ENCODE measurements at places on chromosomes 12 and 14.
A peak's percentile ranks its signal among the peaks of the same experiment; 100 is the strongest.

- no peak for DNase-seq
These were observed 235.5 kb downstream of the TMEM121 start for GRCh38 chr14:105761842-105762241.

DNA sequence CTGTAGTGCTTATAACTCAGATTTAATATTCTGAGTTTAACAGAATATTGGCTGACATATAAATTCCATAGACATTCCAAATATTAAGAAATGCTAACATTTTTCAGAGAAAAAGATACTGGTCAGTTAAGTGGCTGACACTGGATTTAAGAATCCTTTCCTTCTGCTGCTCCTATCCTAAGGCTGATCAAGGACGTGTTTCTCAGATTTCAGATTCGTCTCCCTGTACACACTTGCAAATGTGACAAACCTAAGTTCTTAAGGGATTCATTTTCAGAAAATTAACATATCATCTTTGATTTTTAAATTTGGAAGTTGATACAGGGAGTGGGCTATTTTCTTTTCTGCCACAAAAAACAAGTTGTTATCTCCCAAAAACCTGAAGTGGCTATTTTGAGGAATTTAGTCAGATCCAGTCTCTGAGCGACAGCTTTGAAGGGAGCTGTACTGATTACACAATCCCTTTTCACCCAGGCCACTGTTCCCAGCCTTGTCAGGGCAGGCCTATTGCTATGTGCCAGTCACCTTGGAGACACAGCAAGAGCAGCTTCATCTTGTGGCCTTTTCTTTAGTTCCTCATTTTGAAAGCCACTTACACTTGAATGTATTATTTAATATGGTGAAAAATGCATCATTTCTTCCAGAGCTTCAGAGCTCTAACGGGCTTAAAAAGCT is 370.6 kb downstream of the KCNH5 start:
- DNase-seq: no peak

DNA sequence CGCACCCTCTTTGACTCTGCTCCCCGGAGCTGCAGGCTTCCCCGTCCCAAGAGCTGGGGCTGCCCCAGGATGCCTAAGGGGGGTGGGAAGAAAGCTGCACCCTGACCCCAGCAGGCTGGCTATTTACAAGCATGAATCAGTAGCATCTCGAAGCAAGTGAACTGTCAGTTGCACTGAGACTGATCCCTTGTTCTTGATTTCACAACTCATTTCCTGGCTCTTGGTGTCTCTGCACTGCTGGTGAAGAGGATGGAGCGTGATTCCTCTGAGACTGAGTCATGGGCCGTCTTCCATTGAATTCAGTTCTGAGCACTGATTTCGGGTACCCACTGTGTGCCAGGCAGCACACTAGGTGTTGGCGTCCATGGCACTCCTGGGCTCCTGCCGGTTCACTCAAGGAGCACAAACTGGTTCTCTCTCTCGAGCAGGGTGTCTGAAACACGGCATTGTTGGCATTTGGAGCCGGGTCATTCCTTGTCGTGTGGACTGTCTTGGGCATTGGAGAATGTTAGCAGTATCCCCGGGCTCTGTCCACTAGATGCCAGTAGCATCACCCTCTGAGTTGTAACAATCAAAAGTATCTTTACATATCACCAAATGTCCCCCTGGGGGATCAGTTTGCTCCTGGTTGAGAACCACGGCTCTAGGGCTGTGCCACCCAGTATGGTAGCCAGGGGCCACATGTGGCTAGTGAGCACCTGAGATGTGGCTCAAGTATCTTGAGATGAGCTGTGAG is 86.9 kb downstream of the RIN3 start:
- DNase-seq: peak; percentile 75

GRCh38 chr12:93766796-93767523 is 89.8 kb downstream of the CRADD start:
- peak; percentile 82 for DNase-seq

GRCh38 chr12:49636979-49637755 is 13.8 kb downstream of the PRPF40B start:
- peak; percentile 68 for DNase-seq

DNA sequence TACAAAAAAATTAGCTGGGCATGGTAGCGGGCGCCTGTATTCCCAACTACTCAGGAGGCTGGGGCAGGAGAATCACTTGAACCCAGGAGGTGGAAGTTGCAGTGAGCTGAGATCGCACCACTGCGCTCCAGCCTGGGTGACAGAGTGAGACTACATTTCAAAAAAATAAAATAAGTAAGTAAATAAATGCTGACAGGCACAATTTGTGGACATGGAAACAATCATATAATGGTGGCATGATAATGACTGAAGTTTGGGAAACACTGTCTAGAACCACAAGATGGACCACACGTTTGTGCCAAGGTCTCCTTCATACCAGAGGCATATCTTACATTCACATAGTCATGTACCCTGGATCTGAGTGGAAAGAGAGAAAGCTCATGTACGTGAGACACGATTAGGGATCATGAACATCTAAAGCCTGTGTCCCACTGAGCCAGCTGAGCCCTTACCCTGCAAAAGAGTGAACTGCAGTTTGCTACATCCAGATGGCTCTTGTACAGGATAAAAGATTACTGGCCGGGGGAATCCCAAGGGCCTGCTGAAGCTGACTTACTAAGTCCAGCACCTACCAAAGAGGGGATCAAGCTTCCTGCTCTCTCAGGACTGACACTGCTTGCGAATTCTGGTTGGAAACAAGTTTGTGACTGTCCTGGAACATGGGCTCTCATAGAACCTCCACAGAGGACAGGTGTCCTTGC is 62.9 kb downstream of the TRAFD1 start:
- no peak for DNase-seq

- DNase-seq: no peak
These were observed 108.1 kb downstream of the MGAT4C start for GRCh38 chr12:86148071-86148470.

GRCh38 chr14:95514131-95515079 is 2.0 kb downstream of the SYNE3 start:
- DNase-seq: no peak

DNA sequence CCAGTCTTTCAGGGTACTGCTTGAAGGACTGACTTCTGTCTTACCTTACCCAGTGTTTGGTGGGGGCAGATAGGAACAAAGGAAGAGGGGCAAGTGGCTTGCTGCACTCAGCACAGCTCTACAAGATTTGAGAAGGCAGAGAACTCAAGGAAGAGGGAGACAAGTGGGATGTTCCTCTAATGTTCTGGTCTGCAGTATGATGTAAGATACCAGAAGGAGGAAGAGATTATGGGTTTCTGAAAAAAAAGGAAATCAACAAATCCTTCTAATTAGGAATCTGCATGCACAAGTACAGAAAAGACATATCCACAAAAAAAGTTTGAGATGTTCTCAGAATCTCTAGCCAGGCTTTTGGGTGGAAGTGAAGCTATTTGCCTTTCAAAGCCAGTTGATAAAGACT is 37.1 kb downstream of the USP15 start:
- DNase-seq: no peak

- no peak for DNase-seq
These were observed 388.5 kb upstream of the MIS18BP1 start for GRCh38 chr14:45641541-45641940.

DNA sequence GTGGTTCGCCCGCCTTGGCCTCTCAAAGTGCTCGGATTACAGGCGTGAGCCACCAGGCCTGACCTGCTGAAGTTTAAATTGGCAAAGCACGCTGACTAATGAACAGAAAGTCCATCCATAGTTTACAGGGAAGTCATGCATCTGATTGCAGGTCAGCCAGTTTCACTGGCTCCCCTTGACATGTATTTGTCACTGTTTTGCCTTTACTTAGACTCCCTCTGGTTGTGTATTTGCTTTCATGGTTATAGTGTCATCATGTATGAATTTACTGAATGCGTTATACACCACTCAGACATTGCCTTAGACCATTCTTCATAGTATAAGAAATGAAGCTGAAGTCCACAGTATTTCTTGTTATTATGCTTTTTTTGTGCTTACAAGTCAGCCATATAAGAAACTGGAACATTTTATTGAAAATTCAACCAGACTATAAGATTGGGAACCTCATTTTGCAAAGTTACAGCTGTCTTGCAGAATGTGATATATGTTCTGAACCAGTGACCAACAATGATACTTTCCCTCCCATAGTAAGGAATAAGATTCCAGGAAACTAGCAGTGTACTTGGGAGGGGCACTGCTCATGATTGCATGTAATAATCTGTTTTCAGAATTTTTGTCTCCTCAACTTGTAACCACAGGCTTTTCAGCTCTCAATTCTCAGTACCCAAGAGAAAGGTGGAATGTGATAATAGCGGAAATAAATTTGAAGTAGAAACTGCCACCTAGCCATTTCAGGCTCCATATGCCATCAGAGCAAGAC is 51.9 kb upstream of the ATF7IP start:
- peak; percentile 1 for DNase-seq

GRCh38 chr14:49892301-49892635 is 614 bp upstream of the ARF6 start:
- DNase-seq: peak; percentile 79

GRCh38 chr14:64544607-64545312 is 4.2 kb downstream of the HSPA2 start:
- no peak for DNase-seq

- DNase-seq: no peak
These were observed 143.4 kb downstream of the CHST11 start for GRCh38 chr12:104600036-104600712.

DNA sequence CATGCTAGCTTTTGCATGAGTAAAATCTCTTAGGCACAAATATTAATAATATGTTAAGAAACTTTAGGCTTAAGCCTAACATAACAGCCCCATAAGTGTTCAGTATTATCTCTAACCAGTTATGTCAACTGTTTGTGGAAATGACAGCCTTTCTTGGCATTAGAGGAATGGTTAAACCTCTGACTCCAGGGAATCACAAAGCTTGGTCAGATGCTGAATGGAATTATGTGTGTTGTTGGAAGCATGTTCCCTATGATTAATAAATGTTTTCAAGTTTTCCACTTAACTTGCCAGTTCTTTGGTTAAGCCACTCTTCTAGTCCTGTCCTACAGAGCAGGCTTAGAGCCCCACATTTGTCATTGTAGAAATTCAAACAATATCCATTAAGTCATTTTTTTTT is 17.0 kb downstream of the PSEN1 start:
- DNase-seq: peak; percentile 79

DNA sequence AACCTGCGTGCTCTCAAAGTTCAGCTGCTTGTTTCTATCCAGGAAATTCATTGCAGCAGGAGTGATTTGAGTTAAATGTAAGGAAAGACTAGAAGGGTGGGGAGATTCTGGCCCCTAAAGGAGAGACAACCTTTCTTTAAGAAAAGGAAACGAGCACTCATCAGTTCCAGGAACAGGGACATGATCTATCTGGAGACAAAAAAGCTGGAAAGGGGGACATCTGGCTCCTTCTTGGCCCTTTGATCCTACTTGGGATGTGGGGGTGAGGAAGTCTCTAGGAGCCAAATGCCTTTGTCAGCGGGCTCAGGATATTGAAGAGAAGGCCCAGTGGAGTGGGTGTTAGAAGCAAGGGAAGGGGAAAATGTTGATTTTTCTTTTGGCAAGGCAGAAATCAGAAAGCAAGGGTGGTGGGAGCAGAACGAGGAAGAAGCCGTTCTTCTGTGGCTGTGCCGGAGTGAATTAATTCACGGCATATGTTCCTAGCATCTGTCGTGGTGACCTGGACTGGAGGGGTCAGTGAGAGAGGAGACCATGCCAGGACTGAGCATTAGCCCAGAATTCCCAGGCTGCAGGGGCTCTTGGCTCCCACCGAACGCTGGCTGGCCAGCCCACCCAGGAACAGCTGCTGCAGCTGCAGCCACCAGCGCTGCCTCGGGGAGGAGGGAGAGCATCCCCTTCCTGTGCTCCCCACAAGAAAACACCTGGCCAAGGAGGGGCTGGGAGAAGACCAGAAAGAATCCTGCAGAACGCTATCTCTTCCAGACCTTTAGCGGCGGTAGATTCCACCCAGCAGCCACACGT is 62.8 kb upstream of the GPATCH2L start:
- DNase-seq: no peak

DNA sequence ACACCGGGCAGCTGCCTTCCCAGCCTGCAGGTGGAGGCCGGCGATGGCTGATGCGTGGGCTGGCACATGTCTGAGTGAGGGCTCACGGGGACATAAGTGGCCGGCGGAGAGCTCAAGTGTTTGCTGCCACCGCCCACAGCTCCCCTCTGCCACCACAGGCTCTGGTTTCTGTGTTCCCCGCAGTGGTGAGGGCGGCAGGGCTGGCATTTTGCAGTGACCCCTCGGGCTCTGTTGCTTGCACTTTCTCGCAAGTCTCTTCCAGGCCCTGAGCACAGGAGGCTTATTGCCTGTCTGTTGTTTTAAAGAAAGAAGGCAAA is 271.0 kb upstream of the RTL1 start:
- no peak for DNase-seq

GRCh38 chr14:96071561-96071960 is 32.4 kb downstream of the C14orf132 start:
- DNase-seq: no peak

DNA sequence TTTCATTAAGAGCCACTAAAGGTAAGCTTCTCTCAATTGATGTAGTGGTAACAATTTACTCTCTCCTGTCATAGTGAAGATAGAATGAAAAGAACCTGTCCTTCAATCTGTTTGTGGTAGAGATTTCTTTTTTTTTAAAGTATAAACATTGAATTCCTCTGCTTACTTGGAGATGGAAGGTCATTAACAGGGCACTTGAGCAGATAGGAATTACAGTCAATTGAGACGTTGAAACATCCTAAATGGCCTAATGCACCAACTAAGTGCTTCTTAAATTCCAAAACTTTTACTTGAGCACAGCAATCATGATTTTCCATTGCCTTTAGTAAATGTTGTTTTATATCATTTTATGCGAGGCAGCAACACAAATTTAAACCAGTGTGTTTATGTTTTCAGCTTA is 241.4 kb downstream of the FOXG1 start:
- no peak for DNase-seq

- no peak for DNase-seq
These were observed 300.5 kb downstream of the FBXL14 start for GRCh38 chr12:1293901-1294300.

- DNase-seq: no peak
These were observed 6.9 kb downstream of the MLEC start for GRCh38 chr12:120693848-120694247.

- no peak for DNase-seq
These were observed 761.6 kb downstream of the BCL11B start for GRCh38 chr14:98510392-98510791.

DNA sequence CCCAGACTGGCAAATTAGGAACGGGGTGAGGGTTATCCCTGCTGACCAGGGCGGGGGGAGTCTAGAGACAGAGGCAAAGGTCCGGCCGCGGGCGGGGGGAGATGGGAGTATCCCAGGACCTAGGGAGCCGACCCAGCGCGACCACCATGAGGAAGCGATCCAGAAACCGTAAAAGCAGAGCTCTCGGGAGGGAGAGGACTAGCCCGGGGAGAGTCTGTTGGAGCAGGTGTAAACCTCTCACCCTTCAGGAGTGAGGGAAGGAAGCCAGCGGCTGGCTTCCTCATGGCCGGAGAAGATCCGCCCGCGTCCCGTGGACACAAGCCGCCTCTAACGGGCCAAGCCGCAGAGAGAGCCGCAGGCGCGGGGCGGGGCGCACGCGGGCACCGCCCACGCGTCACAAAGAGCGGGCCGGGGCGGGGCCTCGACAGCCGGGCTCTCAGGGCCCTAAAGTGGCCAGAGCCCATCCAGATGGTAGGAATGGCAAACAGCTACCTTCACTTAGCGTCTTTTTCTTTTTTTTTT is at the start of gene ACRBP:
TSS of gene ACRBP (minus strand) at position 350 of the 522 bp plus-strand sequence. CDS start at position 284, 66 bp downstream.
- peak; percentile 39 for DNase-seq

Data from fibroblast of upper back skin (primary cell).